ENCODE measurements at places on chromosomes 4 and X.
A peak's percentile ranks its signal among the peaks of the same experiment; 100 is the strongest.

GRCh38 chr4:53748328-53748772 lies 157.1 kb upstream of the LNX1 start:
- no peak for DNase-seq

DNA sequence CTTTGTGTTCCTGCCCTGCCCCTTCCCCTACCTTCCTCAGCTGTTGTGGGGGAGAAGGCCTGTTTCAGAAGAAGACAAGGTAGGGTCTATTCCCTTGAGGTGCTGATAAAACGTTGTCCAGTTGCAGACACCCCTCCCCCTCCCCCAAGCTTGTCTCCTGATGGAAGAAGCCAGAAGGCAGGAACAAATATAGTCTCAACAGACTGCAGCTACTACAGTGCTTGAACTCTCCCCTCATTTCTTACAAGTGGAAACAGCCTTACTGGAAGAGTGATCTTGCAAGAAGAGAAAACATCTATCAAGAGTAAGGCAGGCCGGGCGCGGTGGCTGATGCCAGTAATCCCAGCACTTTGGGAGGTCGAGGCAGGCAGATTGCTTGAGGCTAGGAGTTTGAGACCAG lies 11.0 kb upstream of the MAP7D3 start:
- DNase-seq: no peak

DNA sequence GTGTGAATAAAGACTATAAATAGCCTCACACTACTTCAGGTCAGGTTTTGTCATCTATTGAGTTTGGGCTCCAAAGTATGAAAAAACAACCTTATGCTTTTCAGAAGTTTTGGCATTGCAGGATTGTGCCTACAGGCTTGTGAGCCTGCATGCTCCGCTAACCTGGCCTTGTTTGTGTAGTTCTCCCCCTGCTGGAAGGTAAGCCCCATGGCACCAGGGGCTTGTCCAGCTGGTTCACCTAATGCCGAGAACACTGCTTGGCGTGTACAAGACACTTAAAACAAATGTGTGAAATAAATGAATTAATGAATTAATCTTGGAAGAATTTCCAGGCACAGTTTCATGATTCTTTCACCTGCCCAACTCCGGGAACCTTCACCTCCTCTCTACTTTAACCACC lies 1.8 kb upstream of the HSD17B10 start:
- no peak for DNase-seq

GRCh38 chrX:41711021-41711667 lies 12.8 kb upstream of the GPR82 start:
- DNase-seq: no peak

GRCh38 chrX:32137525-32137924 lies 1065.7 kb upstream of the FTHL17 start:
- DNase-seq: no peak

DNA sequence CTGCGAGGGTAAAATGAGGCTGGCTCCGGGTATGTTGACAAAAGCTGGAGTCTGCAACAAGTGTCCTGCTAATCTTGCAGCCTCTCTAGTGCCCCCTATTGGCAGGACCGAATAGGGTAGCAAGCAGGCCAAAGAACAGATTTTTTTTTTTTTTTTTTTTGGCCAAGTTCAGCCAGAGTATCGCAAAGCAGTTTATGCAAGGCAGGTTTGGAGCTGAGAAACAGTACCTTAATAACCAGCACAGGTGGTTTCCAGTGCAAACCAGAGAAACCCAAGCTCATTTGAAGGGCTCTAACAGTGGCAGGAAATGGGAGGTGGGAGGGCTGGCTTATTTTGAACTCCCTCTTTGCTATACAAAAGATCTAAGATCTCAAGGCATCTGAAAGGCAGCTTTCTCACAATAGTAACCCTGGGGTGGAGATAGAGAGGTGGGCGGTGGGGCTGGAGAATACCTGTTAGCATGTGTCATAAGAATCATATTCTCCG lies 38.2 kb upstream of the OCIAD2 start:
- DNase-seq: no peak

DNA sequence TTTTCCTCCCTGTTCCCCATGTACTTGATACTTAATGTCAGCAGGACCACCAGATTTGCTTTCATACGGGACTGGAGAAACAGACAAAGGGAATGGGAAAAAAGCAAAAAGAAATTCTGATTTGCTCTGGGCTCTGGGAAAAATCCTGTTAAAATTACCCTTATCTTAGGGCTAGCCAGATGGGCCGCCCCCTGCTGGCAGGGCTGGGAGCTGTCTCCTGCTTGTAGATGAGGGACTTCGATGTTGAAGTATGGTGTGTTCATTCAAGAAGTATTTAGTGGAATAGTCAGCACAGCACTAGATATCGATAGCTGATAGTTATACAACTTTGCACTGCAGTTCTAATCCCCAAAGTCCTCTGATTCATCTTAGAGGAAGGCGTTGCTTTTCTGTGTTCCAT lies 45.8 kb downstream of the BCORL1 start:
- peak; percentile 2 for DNase-seq

DNA sequence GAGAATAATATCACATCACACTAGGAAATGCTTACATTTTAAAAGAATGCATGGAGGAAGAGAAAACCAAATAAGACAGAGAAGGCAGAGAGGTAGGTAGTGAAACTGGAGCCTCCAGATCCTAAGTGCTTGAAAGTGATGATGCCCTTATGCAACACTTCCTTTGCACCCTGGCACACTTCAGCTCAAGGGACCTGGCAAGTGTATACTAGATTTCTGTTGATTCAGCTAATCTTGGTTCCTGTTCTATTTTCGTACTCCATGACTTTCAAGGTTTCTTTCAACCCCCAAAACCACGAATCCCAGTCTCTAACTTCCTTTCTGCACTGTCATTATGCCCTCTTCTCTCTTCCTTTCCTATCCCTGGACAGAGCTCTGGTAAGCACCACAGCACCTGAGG lies 36.9 kb upstream of the SH3KBP1 start:
- DNase-seq: no peak

DNA sequence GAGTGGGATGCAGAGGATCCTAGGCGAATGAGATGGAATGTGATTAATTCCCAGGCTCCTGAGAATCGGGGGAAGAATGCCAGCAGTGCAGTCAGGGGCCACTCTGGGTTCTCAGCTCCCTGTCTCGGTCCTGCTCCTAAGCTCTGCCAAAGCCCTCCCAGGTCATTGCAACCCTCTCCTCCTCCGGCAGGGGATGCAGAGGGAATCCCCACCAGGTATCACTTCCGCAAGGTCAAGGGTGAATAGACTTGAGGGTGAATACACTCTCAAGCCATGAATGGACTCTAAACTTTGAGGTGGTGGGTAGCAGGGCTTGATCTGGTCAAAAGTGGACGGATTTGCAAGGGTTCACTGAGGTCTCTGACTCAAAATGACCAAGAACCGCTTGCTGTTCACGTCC lies 139.3 kb upstream of the MXRA5 start:
- no peak for DNase-seq

GRCh38 chrX:112571388-112571787 lies 108.3 kb downstream of the LHFPL1 start:
- no peak for DNase-seq

- DNase-seq: no peak
Observed at GRCh38 chrX:153438532-153438931, 7.3 kb downstream of the TREX2 start.

DNA sequence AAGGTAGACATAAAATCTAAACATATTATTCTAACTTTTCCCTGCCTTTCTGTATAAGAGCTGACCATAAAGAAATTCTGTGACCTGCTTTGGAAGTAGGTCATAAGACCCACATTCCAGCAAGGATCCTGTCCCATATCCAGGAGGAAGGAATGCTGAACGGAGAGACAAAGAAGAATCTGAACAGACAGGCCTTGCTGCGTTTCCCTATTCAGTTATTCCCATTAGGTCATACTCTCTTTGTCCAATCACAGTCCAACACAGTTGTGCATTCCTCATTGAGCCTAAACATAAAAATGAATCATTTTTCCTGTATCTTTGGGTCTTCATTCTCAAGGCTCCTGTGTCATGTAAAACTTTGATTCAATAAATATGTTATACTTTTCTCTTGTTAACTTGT lies 287.6 kb upstream of the TAPT1 start:
- DNase-seq: no peak

- no peak for DNase-seq
Observed at GRCh38 chr4:153890761-153891160, 101.9 kb upstream of the SFRP2 start.

DNA sequence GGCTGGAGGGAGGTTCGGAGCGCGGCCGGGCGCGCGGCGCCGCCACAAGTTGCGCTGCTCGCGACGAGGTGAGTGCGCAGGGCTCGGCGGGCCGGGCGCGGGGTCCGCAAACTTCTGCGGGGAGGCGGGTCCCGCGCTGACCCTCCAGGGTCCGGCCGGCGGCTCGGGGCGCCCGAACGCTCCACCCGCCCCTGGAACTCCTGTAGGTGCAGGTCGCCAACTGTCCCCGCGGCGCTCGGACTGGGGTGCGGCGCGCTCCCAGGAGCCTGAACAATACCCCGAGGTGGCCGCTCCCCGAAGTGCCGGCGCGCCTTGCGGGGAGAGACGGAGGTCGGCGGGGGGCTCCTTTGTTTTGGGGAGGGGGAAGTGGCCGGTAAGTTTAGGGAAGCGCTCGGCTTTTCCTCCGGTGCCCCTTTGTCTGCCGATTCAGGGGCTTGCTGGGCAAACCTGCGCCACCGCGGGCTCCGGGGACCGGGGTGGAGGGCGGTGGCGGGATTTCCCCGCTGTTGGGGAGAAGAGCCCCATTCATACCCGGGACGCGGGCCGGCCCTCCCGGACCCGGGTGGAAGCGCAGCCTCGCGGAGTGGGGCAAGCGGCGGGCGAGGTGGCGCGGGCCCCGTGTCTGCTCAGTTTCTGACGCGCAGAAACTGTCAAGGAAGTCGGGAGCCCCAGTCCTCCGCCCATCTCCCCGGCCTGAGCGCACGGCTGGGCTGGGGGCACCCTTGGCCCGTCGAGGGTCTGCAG lies 694 bp downstream of the TBL1X start:
- no peak for DNase-seq

DNA sequence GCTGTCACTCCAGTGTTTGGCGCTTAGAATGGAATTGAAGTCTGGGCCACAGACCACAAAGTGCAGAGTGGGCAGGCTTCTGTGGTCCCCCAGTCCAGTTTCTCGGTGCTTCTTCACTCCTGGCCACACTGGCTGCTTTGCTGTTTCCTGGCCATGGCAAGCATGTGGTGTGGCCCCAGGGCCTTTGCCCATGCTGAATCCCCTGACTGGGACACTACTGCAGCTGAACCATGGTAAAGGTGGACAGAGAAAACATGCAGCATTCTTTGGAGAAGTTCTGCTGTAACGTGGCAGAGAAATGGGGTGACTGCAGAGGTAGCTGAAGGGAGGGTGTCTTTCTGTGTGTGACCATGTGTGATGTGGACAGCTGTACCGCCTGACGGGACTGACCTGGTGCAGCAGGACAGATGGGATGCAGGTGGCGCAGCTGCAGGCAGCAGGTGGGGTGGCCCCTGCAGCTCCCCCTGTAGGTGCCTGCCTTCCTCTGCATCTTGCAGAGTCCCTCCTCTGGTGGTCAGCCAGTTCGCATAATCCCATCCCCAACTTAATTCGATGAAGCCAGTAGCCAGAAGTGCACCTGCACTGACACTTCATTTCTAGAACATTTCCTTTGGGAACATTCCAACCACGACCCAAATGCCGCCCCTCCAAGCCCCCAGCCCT lies 13.2 kb upstream of the S100P start:
- DNase-seq: no peak

GRCh38 chrX:78661836-78662235 lies 2.7 kb upstream of the RTL3 start:
- DNase-seq: no peak

- no peak for DNase-seq
Observed at GRCh38 chr4:88729146-88729760, 31.6 kb upstream of the NAP1L5 start.

- DNase-seq: no peak
Observed at GRCh38 chr4:149709640-149710039, 106.0 kb downstream of the IQCM start.

- no peak for DNase-seq
Observed at GRCh38 chrX:107935200-107935599, 47.0 kb downstream of the TEX13B start.

DNA sequence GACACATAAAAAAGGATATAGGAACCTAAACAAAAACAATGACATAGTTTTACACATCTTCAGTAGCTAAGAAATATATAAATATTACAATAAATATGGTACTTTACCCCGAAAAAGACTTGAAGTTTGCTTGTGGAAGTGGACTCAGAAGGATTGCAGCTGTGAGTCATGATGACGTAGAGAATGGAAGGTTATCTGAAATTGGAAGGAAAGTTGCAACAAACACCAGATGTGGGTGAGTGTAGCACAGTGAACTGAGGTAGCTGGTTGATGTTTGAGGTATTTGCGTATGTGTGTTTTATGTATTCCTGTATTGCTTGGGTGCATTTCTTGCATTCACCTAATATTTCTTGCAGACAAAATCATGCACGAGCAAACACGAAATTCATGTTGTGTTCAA lies 113.0 kb downstream of the ARX start:
- DNase-seq: no peak

- DNase-seq: no peak
Observed at GRCh38 chr4:148048598-148048997, 316.7 kb downstream of the ARHGAP10 start.

GRCh38 chr4:128571747-128572146 lies 237.8 kb upstream of the JADE1 start:
- DNase-seq: no peak

DNA sequence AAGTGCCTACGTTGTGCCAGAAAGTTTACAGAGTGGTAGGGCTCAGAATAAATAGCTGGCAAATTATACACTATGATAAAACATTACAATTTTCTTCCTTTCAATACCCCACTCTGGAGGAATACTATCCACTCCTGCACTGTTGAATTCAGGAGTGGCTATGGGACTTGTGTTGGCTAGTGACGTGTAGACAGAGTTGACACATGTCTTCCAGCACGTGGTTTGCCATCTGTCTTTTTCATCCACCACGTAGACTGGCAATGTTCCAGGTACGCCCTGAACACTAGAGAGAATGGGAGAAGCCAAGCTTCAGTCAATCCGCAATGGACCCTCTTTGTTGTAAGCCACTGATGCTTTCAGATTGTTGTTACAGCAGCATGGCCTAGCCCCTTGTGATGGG lies 168.8 kb upstream of the RBPJ start:
- DNase-seq: no peak

GRCh38 chrX:10952619-10953018 lies 158.5 kb upstream of the HCCS start:
- no peak for DNase-seq

- DNase-seq: no peak
Observed at GRCh38 chrX:122566401-122566800, 617.7 kb upstream of the GRIA3 start.

DNA sequence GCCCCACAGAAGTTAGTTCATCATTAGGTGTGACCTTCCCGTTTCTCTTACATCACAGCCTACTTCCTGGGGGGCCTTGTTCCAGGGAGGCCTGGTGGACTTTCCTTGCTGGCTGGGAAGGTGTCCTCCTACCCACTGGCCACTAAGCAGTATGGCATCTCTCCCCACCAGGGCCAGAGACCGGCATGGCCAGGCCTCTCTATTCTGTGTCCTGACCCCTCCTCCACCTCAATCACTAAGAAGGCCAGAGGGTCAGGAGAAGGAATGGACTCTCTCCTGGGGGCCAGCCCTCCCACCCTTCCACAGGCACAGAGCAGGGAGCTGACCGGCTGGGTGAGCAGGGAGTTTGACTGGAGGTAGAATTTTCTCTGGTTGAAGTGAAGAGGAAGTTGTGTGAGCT lies 81.9 kb downstream of the PJA1 start:
- no peak for DNase-seq

- DNase-seq: no peak
Observed at GRCh38 chr4:6647169-6647568, 6.7 kb downstream of the MRFAP1 start.

- no peak for DNase-seq
Observed at GRCh38 chr4:40423735-40424134, 88.6 kb downstream of the CHRNA9 start.

- DNase-seq: no peak
Observed at GRCh38 chr4:162061214-162061613, 102.6 kb downstream of the FSTL5 start.

All from GOT3 (cell line).